ENCODE measurements at places on chromosomes 7 and 10.
A peak's percentile ranks its signal among the peaks of the same experiment; 100 is the strongest.

DNA sequence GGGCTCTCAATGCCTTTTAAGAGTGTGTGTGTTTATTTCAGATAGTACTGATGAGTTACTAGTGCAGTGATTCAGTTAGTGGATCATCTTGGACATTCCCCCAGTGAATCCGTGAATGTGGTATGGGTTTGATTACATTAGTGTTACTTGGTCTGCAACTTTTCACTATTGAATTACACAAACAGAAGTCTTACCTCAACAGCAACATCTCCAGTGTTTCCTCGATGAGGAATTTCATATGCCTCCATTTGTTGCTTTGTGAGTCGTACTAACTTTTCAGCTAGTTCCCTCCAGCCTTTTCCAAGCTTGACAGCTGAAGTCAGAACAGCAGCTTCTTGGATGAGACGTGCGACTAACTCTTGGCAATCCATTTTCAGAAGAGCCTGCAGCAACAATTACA, 63.2 kb downstream of the MACC1 start:
- DNase-seq = no peak

- peak; percentile 68 for DNase-seq
Observed at GRCh38 chr7:13165854-13166253, 478.4 kb downstream of the ARL4A start.

- DNase-seq = no peak
Observed at GRCh38 chr10:124522933-124523871, 61.6 kb downstream of the LHPP start.

DNA sequence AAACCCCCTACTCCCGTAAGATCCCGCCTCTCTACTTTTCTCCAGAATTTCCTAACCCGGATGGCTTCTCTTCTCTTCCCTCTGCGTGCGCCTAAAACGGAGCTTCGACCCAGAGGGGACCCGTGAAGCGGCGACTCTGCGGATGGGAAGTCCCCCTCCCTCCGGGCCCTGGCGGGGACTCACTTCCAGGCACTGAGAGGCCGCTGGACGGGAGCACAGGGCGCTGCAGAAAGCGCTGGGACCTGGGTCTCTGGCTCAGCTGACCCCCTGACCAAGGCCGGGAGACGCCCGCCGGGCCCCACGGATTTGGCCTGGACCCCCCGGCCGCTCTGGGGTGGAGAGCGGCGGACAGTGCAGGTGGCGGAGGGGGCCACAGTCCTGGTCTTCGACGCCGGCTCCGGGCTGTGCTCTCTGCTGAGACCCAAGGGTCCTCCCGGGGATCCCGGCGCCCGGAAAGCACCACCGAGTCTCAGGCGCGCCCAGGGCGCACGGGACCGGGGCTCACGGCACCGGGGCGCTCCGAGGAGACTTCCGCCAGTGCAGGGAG, 688 bp upstream of the FOXL3 start:
- no peak for DNase-seq

GRCh38 chr10:113094114-113094486, 144.1 kb downstream of the TCF7L2 start:
- peak; percentile 20 for DNase-seq

DNA sequence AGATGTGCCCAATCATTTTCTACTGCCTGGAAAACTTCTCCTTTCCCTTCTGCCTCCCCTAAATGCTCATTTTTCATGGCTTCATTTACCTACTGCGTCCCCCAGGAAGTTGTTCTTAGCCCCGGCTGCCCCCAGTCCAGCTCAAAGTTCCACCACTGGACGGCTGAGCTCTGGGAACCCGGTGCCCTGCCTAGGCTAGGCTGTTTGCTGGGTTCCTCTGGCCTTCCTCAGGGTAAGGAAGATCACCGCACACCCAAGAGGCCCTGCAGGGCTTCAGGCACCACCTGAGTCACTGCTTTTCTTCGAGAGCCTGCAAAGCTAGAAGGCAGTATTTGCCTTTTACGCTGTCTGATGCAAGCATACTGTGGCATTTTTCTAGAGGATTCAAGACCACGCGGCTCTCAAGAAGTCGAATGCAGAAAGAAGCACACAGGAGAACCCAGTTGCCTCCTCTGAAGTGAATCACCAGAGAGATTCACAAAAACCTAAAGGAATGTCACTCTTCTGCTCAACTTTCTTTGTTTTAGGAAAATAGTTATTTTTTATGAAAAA, 46.7 kb upstream of the ZMIZ1 start:
- no peak for DNase-seq

DNA sequence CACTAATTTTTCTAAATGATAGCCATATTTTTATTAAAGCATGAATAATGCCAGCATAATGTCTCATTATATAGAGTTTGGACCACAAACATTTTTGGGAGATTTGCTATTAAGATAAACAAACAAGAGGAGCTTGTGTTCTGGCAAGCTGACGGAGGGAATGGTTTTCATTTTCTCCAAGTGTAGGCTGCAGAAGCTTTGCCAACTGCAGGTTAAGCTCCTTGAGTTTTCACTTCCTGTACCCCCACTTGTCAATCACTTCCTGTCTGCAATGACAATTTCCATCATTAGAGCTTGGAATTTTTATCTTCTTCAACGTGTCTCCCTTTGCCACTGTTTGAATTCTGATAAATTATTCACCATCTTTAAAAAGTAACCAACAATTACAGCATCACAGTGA, 13.4 kb downstream of the EBF3 start:
- DNase-seq = no peak

GRCh38 chr10:50467209-50467608, 156.5 kb downstream of the SGMS1 start:
- no peak for DNase-seq

DNA sequence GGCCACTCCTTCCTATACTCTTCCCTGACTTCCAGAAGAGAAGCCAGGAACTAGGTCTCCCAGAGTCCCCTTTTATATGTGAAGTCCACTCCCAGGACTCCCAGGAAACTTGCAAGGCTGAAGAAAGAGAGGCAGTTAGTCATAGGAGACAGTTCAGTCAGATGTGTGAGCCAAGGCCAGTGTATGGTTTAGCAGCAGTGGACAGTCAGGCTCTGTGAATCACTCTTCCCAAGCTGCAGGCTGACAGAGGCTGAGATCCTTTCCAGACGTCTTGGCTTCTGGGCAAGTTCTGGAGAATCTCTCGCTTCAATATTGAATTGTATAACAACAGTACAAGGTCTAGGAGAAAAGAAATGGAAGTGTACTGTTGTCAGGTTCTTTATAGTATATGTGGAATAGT, 26.9 kb downstream of the BLVRA start:
- no peak for DNase-seq

DNA sequence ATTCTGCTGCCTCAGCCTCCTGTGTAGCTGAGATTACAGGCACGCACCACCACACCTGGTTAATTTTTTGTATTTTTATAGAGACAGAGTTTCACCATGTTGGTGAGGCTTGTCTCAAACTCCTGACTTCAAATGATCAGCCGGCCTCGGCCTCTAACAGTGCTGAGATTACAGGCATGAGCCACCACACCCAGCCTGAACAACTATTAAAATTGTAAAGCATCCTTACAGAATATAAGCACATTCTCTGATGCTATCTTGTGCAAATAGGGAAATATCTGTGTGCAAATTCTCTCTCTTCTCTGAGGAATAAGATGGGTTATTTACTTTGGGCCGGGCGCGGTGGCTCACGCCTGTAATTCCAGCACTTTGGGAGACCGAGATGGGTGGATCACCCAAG, 12.5 kb downstream of the NUDCD3 start:
- no peak for DNase-seq

DNA sequence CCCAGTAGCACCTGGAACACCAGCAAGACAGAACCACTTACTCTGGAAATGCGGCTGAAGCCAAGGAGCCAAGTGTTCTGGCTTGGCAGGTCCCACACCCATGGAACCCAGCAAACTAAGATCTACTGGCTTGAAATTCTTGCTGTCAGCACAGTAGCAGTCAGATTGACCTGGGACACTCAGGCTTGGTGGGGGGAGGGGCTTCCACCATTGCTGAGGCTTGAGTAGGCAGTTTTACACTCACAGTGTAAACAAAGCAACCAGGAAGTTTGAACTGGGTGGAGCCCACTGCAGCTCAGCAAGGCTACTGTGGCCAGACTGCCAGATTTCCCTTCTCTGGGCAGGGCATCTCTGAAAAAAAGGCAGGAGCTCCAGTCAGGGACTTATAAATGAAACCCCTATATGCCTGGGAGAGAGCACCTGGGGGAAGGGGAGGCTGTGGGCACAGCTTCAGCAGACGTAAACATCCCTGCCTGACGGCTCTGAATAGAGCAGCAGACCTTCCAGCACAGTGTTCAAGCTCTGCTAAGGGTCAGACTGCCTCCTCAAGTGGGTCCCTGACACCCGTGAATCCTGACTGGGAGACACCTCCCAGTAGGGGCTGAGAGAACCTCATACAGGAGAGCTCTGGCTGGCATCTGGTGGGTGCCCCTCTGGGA, 121.2 kb downstream of the MTERF1 start:
- DNase-seq = no peak

DNA sequence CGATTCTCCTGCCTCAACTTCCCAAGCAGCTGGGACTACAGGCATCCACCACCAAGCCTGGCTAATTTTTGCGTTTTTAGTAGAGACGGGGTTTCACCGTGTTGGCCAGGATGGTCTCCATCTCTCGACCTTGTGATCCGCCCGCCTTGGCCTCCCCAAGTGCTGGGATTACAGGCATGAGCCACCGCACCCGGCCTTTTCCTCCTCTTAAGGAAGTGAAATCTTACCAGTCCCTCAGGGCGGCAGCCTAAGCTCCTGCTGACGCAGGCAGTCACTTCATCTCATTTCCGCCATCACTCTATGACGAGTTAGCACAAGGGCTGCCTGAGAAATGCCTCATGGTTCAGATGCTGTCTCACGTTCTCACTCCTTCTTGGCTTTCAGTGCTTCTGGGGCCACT, 246.0 kb upstream of the SHH start:
- DNase-seq = no peak

- no peak for DNase-seq
Observed at GRCh38 chr10:10772874-10773508, 244.7 kb upstream of the CELF2 start.

DNA sequence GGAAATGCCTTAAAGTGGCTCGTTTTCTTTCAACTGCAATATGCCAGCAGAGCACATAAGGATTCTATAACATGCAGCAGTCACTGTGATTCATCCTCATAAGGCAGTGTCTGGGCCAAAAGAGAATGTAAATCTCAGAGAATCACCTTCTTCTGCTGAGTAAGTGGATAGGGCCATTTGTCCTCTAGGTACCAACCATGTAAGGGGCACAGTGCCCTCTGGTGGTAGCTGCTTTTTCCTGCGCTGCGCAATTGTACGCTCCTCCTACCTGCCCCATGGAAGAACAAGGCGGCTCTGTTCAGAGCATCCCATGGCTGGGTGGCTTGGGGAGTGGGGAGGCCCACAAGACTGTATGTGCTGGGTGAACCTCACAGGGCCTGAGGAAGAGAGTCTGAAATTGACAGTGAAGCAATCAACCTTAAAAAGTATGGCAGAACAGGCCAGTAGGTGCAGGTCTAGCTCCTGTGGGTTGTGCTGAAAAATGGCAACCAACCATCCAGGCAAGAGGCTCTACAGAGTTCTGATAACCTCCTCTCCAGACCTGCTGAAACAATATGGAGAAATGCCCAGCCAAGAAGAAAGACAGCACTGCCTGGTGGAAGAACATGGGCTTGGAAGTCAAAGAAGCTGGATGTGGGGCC, 78.6 kb upstream of the C10orf90 start:
- DNase-seq = peak; percentile 68

- DNase-seq = no peak
Observed at GRCh38 chr10:133473270-133473669, 19.5 kb downstream of the SCART1 start.

DNA sequence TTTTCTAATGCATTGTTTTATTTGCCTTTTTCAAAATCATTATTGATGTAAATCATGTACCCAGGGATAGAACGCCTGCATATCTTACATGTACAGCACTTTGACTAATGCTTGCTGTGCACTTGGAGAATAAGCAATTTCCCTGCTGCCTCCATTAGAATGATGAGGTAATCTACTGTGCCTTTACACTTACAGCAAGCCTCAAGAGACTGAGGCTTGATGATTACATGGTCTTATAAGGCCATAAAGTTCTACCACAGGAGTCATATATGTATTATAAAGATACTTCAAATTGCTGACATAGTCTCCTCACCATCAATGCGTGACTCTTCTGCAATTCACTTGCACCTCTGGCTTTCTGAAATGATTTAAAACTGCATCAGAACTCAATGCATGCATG, 328.6 kb upstream of the HGF start:
- DNase-seq = no peak

- DNase-seq = no peak
Observed at GRCh38 chr10:93062514-93063143, 2.0 kb downstream of the CYP26C1 start.

DNA sequence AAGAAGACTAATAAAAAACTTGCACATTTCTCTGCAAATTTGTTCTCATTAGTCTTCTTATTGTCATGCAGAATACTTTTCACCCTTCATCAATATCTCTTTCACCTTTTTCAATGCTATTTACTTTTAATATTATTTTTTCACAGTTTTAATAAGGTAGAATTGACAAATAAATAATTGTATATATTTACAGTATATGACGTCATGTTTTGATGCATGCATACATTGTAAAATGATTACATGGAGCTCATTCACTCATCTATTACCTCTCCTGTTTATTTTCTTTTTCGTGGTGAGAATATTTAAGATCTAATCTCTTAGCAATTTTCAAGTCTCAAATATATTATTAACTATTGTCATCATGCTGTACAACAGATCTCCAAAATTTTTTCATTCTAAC, 658.2 kb upstream of the MKI67 start:
- no peak for DNase-seq

- DNase-seq = no peak
Observed at GRCh38 chr10:69153227-69153626, 26.8 kb upstream of the SUPV3L1 start.

DNA sequence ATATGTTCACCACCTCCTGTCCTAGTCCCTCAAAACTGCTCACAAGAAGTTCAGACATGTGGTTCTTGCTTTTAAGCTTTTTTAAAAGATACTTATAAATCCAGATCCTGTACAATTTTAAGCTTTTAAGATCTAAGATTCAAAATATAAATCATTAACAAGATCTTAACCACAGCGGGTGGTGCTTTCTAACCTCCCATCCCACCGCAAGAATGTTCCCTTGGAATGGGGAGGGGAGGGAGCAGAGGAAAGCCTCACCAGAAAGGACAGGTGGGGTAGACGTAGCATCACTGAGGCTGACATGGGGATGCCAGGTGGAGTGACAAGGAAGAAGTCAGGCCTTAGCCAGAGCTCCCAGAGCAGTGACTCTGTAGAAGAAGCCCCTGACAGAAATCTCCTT, 133.5 kb downstream of the C1GALT1 start:
- DNase-seq = no peak

GRCh38 chr7:116862951-116863670, 724 bp downstream of the CAPZA2 start:
- DNase-seq = peak; percentile 39

GRCh38 chr7:146655928-146656797, 539.6 kb downstream of the CNTNAP2 start:
- DNase-seq = peak; percentile 92

- DNase-seq = peak; percentile 21
Observed at GRCh38 chr7:1912593-1913465, 242.8 kb downstream of the ELFN1 start.

GRCh38 chr7:156616269-156617202, 24.0 kb upstream of the RNF32 start:
- DNase-seq = no peak

GRCh38 chr7:47421456-47421855, 160.5 kb downstream of the TNS3 start:
- no peak for DNase-seq

- peak; percentile 11 for DNase-seq
Observed at GRCh38 chr7:26620352-26620751, 244.0 kb downstream of the SKAP2 start.

GRCh38 chr7:40583667-40584444, 449.1 kb downstream of the SUGCT start:
- no peak for DNase-seq

GRCh38 chr10:4213441-4213840, 428.4 kb upstream of the KLF6 start:
- no peak for DNase-seq
